Activated naive CD4-positive, alpha-beta T cell (primary cell): ENCODE measurements at places on chromosomes 11 and 22.

DNA sequence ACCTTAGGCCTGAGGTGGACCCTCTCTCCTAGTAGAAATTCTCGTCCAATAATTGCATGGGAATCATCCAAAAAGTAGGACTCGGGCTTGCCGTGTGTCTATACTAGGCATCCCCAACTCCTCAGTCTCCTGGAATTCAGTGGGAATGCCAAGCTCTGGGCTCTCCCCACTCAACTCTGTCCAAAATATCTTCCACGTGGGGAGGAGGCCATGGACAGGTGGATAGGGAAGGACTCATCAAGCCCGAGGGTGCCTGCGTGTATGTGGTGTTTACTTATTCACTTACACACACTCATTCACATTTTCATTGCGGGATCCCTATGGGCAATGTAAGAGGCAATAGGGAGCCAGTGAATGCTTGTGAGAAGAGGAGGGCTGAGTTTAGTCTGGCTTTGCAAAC lies 383.3 kb downstream of the MN1 start:
- no peak for DNase-seq

DNA sequence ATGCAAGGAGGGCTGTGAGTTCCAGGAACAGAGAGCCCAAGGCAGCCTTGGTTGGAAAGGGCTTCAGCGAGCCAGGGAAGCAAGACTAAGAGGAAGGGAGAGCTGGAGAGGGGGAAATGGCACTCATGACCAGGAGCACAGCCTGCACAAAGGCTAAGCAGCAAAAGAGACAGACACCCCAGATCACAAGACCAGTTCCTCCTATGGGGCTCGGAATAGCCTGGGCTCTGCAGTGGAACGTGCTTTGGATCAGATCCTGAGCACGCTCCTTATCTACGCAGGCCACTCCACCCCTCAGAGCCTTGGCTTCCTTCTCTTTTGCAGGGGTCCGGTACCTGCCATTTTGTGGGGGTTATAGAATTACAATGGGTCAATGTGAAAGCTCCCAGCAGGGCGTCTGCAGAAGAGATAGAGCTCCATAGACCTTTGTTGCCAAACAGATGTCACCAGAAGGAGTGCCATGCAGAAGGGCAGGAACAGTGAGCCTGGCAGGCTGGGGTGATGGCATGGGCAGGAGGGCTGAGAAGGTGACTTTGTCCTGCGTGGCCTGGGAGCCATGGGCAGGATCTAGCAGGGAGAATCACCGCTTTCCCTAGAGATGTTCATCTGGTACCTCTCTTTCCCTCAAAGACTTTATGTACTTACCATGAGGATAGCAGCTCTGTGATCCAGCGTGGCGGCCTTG lies 33.8 kb downstream of the ZC3H7B start:
- DNase-seq, result no peak

- no peak for DNase-seq
These were observed 59.4 kb downstream of the OTOG start for GRCh38 chr11:17606233-17607082.

DNA sequence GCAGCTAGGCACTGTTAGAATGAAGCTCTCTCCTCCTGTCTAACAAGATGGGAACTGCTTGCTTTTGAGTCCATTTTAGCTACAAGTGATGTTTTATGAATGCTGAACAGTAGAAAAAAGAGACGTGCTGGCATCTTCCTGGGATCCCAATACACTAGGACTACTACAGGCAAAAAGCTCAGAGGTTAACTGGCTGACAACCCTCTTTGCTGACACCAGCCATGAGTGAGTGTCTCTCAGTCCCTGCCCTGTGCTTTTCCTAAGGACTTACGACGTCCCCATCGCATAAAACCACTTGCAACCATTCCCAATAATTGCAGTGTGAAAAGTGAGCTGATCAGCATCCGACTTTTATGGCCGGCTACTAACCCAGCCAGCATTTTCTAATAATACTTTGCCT lies 213.5 kb downstream of the NTM start:
- no peak for DNase-seq

DNA sequence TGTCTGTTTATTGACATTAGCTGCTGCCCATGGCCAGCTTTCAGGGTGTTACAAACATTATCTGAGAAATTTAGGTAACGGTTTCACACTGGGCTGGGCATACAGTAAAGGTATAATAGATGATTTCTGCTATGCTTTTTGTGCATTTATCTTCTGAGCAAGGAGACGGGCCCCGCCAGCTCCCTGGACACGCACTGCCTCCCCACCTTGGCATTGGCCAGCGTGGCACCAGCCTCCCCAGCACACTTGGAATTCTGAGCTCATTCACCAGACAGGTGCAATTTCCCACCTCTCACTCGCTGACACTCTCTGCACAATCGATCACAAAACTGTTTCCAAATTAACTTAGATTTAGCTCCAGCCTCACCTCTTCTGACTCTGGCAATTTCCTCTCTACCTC lies 222.8 kb downstream of the CEP164 start:
- DNase-seq, result no peak

DNA sequence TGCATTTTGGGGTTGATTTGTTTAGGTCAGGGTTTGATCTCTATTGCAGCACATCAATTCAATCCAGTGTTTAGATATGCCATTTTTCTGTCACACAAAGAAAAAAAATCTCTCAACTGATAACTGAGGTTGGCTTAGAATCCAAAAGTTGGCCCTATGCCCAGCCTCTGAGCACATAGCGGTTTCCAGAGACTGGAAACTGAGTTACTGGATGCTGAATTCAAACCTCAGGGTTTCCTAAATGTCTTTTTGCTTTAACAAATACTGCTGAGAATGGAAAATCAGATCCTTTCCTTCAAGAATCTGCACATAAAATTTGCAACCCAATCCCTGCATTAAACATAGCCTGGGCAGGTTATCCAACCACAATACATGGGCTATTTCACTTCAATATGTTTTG lies 4.0 kb downstream of the P4HA3 start:
- DNase-seq, result no peak

- DNase-seq, result no peak
These were observed 10.5 kb downstream of the TXN2 start for GRCh38 chr22:36470994-36471331.

DNA sequence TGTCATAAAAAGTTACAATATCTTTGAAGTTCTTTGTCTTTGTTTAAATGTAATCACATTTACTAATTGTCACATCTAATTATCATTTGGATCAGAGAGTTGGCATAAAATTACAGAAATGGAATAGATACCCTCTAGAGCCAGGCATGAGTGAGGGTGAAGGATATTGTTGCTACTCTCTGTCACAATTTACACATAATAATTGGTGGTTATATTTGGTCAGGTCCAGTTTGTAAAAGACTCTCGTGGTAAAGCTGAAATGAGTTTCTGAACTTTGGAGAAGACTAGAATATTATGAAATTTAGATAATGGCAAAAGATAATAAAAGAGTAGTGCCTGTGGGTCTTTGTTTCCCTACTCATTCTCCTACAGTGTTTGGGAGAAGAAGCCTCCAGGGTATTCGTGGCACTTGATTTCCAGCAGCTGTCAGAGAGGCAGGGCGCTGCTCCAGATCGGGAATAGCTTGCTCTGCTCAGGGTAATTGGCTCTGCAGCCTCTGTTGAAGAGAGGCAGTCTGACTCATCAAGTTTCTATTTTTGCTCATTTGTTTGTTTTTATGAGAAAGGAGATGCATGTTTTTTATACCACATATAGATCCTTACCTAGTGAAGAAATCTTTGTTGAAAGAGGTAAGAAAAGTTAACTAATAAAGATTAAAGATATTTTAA lies 349.9 kb downstream of the CNTN5 start:
- no peak for DNase-seq

GRCh38 chr22:49958366-49958921 lies 2.1 kb upstream of the PIM3 start:
- no peak for DNase-seq

GRCh38 chr11:60570970-60571369 lies 55.8 kb downstream of the MS4A13 start:
- DNase-seq, result no peak
